Endothelial cell of coronary artery (primary cell): ENCODE measurements at places on chromosomes 13 and 19. TPM values are rescaled to one million over a fixed set of nuclear protein-coding genes. Genes with fewer than 3 reads are reported as not detected.

ZNF723 gene
- not detected in 2 replicates for total RNA-seq

PLEKHA4 gene
- 1.2 and 3.2 TPM in 2 replicates for total RNA-seq

C5AR1 gene
- total RNA-seq, result not detected in 2 replicates

ZNF677 gene
- total RNA-seq, result 9.6 and 16.9 TPM in 2 replicates

SIGLEC11 gene
- total RNA-seq, result 0.09 TPM in 1 of 2 replicates, not detected in the other

ZNF700 gene
- 5.7 and 6.7 TPM in 2 replicates for total RNA-seq
